ENCODE measurements at places on chromosomes 3 and 15.

DNA sequence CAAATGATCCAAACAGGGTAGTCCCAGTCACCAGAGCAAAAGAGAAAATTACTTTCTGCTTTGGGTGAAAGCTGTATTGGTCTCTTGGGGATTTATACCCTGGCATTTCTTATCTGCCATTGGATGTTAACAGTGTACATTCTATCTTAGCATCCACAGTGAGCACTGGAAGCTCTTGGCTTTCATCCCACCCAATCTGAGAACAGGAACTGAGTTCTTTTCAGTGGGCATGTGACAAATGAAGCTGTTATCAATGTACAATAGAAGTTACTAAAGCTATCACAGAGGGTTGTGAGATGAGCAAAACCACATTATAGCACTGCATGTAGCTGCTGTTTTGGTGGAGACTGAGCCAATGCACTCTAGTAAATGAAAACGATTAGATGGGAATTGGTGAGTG, 300.7 kb downstream of the TUSC7 start:
- no peak for DNase-seq

GRCh38 chr3:150238995-150239619, 169.0 kb upstream of the TSC22D2 start:
- no peak for DNase-seq

GRCh38 chr3:82012775-82013174, 251.3 kb upstream of the GBE1 start:
- no peak for DNase-seq

DNA sequence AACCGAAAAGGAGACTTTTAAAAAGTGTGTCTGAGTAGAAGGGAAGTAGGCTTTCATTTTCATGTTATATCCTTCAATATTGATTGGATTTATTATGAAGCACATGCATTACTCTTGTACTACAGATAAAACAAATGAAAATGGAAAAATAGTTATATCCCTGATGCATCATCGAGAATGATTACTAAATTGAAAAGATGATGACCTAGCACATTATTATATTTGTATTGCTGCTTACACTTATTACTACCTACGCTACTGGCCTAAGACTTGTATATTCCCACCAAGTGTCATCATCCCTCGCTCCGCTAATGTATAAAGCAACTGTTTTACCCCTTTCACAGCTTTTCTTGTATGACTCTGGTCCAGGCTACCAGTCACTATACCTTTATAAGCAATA, 922.4 kb downstream of the DIPK2A start:
- no peak for DNase-seq

DNA sequence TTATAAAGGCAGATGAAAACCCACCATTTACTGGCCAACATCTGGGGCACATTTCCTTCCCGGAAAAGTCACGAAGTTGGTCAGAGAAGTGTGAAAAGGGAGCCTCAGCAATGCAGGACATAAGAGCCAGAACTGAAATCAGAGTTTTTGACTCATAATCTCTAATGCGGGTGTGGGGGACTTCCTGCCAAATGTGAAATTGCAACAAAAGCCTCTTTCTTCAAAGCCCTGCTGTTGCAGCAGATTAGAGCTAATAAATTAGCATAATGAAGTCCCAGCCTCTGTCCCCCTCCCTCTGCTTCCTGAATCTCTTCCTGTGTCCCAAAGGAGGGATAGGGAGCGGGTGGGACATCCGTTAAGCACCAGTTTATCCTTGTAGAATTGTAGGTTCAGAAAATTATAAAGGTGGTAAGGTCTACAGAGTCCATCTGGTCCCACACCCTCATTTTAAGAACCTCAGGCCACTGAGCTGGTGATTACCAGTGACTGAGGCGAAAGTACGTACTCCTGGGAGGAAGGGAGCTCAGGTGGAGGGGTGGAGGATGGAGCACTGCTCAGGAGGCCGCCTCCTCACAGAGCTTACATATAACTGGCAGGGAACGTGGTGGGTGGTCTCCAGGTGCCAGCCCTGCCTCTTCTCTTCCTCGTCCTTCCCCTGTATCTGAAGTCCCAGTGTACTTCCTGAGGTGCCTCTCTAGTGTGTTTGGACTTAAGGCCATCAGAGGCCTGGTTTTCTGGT, 35.0 kb downstream of the ST6GAL1 start:
- no peak for DNase-seq

- DNase-seq, result no peak
These were observed 380.8 kb upstream of the IL12A start for GRCh38 chr3:159607856-159608255.

- no peak for DNase-seq
These were observed 420.4 kb downstream of the ROBO2 start for GRCh38 chr3:77460326-77460725.

GRCh38 chr3:162094301-162094700, 597.7 kb downstream of the OTOL1 start:
- DNase-seq, result no peak

DNA sequence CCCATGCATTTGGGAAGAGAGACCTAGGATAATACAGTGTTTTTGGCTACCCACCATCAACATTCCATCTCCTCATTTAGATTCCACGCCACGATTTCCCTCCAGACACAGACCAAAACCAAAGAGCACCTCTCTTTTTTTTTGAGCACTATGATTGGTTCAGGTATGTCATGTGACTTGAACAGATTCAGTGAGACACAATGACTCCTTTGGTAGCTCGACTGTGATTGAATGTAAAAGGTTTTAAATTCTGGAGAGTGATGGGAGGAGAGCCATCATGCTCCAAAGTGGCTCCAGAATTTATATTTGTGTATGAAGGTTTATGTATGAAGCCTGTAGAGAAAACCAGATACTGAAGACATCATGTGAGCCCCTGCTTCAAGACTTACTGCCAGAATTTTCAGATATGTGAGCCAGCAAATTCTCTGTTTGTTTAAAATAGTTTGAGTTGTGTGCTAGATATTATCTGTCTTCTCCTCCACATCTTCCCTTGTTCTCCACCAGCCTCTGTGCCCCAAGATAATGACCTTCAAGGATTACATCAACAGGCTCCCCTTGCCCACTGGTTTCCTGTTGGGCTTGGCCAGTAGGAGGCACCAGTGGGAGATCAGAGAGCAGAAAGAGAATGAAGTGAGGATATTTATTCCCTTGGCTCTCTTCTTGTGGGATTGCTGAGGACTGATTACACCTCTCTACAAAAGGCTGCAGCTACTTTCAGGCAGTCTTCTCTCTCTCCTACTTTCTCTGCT, 12.5 kb downstream of the MYD88 start:
- DNase-seq, result no peak

GRCh38 chr3:181823716-181824115, 112.0 kb downstream of the SOX2 start:
- no peak for DNase-seq

- no peak for DNase-seq
These were observed 25.6 kb downstream of the IQCB1 start for GRCh38 chr3:121809249-121809648.

GRCh38 chr15:59250249-59250648, 43.6 kb downstream of the LDHAL6B start:
- DNase-seq, result no peak

- no peak for DNase-seq
These were observed 148.7 kb downstream of the SI start for GRCh38 chr3:164929642-164930041.

DNA sequence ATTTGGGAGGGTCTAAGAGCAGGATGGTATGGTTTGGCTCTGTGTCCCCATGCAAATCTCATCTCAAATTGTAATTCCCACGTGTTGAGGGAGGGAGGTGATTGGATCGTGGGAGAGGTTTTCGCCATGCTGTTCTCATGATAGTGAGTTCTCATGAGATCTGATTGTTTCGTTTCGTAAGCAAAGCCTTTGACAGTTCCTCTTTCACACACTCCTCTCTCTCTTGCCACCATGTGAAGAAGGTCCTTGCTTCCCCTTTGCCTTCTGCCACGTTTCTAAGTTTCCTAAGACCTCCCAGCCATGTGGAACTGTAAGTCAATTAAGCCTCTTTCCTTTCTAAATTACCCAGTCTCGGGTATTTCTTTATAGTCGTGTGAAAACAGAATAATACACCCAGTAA, 553.7 kb downstream of the TAFA4 start:
- DNase-seq, result no peak
